SHP77 (cell line): ENCODE measurements at places on chromosomes 3 and 15.

DNA sequence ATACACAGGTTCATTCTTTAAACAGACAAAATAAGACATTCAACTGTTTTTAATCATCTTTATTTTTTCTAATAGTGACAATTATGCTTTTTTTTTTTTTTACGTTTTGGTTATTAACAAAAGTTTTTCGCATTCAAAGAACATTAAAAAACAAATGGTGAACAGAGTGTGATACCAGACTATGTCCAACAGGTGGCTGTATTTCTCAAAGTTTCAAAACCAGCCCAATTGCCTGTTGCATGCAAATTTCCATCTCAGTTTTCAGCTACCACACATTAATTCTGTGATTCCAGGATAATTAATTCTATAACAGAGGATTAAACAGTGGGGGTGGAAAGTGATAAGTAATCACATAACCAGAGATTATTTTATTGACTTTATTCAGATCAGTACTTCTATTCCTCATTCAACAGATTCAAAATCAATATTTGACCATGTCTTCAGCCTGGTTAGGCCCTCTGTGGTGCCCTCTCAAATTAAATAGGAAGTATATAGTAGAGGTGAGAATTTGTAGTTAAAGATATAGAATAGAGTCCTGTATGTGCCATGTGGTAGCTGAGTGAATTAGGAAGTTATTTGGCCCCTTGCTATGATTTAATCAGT is 122.2 kb upstream of the DCBLD2 start:
- peak; percentile 21 for DNase-seq

DNA sequence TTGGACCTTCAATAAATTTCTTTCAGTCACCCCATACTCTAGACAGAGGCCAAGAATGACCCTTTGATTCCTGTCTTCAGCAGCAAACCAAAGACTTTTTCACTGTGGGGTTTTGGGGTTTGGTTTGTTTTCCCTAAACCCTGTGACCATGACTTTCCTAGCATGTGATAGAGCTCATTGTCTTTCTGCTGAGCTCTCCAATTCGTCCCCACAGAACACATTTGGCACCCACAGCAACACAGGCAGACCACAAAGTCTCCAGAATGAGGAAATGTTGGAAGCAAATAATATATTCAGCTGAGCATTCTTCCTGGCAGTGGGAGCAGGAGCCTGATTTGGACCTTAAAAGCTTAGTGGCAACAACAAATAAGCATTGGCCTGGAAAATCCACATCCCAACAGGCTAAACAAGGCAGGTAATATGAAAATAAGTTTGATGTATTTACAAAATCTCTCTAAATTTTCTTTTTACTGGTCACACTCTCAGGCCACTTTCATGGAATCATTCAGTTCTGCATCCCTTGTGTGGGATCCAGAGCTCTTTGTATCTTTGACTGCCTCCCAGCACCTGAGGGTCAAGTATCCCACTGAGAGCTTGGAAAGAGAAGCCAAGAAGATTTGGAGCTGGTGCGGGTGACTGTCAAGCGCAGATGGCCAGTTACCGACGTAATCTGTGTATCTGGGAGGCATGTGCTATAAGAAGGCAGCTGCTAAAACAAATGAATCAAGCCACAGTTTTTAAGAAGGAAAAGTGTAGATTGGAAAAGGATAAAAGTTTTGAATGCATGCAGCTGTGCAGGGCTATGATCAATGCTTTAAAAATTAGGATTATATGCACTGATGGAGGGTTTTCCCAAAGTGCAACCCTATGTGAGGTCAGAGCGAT is 36.5 kb upstream of the CPB1 start:
- DNase-seq: peak; percentile 86

DNA sequence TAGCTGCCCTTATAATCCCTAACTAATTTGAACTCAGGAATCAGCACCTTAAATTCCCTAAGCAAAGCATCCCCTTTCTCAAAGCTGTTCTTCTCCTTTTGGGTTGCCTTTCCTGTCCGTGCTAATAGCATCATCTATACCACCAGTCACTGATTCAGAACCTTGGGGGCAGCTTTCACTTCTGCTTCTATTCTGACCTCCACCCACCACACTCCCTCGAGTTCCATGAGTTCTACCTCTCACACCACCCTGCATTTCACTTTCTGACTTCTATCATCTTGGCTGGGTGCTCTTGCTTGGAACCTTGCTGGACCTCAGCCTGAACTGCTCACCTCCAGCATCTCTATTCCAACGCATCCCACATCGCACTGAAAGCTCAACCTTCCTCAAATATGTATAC is 55.4 kb upstream of the KCNMB2 start:
- no peak for DNase-seq

- no peak for DNase-seq
These were observed 2.0 kb upstream of the GANC start for GRCh38 chr15:42270996-42271395.

DNA sequence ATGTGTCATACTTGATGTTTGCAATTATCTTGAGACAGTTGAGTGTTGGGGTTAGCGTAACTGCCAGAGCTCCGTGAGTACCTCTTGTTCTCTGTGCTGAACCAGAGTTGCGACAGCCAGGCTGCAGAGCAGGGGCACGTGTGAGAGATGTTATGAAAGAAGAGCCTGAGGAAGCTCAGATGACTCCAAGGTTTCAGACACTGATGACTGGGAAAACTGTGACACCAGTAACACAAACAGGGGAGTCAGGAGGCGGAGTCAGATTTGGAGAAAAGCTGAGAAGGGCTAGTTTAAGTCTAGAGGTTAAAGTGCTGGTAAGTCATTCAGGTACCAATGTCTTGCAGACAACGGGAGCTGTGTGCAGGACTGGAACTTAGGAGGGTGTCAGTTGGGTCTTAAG is 45.0 kb downstream of the BLM start:
- no peak for DNase-seq

DNA sequence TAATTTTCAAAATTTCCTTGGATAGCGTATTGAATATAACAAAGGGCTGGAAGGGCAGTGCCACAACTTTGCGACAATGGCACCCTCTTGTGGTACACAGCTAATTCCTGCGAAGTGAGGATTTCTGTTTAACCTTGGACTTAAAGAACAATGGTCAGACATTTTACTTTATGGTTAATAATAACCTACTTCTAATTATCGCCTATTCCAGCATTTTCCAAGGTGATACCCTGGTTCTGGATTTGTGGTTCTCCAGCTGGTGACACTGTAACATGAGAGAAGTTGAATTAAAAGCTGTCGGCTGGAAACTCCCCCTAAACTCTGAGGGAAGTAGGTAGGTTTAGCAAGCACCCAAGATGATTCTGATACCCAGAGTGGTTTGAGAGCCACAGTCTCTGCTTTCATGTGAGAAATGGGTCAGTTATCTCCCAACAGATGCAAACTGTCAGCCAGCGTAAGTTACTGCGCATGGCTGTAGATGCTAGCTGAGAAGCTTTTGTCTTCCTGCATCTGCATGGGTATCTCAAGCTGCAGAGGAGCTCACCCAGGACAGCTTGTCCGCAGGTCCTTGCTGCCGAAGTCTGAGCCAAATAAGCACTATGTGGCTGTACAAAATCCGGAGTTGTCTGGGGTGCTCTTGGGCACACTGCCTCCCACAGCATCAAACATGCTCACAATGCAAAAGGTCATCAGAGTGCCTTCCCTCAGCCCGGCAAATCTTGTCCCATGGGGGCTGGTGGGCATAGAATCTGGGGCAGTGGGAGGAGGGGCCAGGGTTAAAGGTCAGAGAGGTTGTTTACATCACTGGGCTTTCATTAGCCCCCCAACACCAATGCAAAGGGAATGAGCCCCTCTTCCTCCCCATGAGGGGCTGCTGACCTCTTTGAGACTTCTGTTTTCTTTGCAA is 6.6 kb upstream of the CHSY1 start:
- DNase-seq: peak; percentile 37

DNA sequence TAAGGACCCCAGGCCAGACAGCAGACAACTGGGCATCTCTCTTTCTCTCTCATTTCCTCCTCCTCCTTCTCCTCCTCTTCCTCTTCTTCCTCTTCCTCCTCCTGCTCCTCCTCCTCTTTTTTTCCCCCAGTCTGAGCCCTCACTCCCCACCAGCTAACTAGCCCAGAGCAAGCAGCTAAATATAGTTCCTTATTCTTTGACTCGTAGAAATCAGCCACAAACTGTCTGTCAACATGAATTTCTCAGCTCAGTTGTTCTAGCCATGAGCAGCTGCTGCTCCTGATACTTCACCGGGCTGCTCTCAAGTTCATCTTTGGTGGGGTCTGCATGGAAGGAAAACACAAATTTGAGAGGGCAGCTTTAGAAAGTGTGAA is 19.2 kb upstream of the LOXL1 start:
- DNase-seq: no peak

DNA sequence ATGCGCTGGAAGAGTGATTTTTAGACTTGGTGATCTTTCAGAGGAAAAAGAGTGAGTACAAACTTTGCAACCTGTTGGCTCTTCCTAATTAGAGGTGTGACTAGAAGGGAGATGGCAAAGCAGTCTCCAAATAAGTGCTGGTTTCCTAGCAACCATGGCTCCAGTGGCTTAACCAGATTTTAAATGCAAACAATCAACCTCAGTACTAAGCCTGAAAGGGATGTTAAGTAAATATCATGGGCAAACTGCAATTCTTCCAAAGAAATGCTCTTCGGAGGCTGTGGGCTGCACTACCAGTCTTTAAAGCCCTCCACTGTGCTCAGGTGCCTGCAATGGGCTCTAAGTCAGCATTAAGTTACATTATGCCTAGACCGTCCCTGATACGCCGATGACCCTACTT is 678.1 kb upstream of the CCDC54 start:
- no peak for DNase-seq

GRCh38 chr3:159904455-159904854 is 84.2 kb upstream of the IL12A start:
- no peak for DNase-seq

DNA sequence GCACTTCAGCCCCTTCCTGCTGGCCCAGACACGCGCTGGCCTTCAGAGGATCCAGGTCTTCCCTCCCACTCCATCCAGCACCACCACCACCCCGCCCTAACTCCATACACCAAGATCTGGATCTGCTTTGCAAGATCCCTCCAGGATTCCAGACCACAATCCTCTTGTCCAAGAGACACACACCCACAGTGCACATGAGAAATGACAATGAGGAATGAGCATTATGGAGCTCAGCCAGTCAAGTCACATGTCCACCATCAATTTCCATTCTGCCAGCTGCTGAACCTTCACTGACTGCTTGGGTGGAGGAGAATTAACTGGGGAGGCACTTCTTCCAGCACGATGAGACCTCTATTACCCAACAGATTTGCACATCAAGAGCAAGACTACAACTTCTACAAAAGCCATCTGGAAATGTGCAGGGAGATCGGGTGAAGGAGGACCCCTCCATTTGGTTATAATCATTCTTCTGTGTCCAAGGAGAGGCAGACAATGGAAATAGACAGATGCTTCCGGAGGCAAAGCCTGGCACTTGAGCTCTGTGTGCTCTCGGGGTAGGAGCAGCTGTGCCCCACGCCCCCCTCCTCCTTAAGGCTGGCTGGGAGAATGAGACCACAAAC is 12.3 kb upstream of the SPATA12 start:
- peak; percentile 69 for DNase-seq

- DNase-seq: no peak
These were observed 427.1 kb upstream of the RASGRP1 start for GRCh38 chr15:38991701-38992100.

GRCh38 chr15:78284758-78285157 is 14.7 kb downstream of the SKIC8 start:
- no peak for DNase-seq

- no peak for DNase-seq
These were observed 205.6 kb downstream of the IL20RB start for GRCh38 chr3:137163241-137163871.

DNA sequence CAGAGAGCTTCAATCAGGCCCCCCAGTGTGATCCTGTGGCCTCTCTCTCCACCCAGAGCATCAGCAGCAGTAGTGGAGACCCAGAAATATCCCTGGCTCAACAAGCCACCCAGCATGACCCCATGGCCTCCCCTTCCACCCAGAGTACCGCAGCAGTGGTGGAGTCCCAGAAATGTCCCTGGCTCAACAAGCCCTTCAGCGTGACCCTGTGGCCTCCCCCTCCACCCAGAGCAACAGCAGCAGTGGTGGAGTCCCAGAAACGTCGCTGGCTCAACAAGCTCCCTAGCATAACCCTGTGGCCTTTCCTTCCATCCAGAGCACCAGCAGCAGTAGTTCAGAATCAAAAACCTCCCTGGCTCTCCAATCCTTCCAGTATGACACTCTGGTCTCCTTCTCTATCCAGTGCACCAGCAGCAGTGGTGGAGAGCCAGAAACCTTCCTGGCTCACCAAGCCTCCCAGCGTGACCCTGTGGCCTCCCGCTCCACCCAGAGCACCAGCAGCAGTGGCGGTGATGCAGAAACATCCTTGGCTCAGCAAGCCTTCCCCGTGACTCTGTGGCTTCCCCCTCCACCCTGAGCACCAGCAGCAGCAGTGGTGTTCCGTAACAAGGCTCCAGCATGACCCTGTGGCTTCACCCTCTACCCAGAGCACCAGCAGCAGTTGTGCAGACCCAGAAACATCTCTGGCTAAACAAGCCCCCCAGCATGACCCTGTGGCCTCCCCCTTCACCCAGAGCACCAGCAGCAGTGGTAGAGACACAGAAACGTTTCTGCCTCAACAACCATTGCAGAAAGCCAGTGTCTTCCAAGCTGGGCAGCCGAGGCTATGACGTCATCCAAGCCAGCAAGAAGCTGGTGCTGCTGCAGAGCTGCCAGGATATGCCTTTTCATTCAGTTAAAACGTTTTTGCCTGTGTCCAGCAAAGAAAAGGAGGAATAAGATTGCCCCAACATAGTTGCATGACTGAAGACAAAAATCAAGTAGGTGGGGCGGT is 61.3 kb upstream of the TAMM41 start:
- DNase-seq: no peak

- peak; percentile 22 for DNase-seq
These were observed 101.5 kb downstream of the FBLN2 start for GRCh38 chr3:13650210-13651056.

- no peak for DNase-seq
These were observed 65.1 kb downstream of the NEK11 start for GRCh38 chr3:131091768-131092167.

- no peak for DNase-seq
These were observed 10.2 kb upstream of the HERC1 start for GRCh38 chr15:63843901-63844317.

DNA sequence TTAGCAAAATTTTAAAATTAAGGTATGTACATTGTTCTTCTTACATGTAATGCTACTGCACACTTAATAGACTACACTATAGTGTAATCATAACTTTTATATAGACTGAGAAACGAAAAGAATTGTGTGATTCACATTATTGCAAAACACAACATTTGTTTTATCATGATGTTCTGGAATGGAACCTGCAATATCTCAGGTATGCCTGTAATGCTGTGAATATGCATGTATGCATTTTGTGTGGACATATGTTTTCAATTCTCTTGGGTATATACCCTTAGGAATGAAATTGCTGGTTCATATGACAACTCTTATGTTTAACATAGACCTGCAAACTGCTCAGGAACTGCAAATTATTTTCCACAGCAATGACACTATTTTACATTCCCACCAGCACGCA is 38.6 kb upstream of the TJP1 start:
- DNase-seq: no peak

- no peak for DNase-seq
These were observed 9.9 kb upstream of the CCDC54 start for GRCh38 chr3:107367353-107367752.
